ENCODE measurements at places on chromosomes 1 and 21.

DNA sequence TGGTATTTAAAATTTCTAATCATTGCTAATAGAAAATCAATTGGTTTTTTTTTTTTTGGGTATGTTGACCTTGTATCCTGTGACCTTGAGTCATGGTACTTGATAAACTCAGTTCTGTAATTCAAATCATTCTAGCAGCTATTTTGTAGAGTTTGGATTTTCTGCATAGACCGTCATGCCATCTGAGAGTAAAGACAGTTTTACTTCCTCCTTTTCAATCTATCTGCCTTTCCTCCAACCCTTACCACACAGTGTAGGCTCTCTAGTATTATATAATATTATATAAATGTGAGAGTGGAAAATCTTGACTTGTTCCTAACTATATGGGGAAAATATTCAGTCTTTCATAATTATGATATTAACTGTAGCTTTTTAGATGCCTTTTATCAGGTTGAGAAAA is 7.0 kb downstream of the TDRD5 start:
- no peak for DNase-seq

DNA sequence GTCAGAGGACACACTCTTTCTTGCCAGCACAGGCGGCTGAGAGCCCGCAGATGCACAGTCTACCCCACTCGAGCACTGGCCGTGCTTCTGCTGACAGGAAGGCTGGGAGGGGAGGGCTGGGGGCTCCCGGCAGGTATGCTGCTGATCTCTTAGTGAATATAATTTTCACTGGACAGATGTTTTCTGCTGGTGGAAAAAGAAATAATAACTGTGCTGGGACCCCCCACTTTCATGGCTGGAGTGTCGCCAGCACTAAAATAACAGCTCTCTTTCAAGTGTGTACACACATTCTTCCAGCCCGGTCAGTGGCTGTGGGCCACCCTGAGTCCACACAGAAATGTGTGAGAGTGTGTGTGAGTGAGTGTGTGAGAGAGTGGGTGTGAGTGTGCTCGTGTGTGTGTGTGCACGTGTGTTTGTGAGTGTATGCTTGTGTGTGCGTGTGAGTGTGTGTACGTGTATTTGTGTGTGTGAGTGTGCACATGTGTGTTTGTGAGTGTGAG is 167.7 kb upstream of the USP24 start:
- DNase-seq = no peak

DNA sequence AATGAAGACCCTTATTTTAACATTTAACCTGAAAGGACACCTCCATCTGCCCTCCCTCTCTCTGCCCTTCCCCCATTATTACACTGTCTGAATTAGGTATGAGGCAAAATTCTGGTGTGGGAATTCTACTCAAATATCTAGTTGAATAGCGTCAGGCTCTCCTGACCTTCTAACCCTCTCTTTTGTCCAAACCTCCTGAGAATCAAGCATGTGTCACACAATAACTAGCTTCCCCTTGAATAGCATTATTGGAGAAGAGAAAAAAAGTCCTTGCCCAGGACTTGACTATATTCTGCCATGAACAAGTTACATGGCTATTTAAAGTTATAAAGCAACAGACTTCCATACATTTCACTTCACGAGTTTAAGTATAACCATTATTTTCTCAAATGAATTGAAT is 35.5 kb downstream of the USH2A start:
- no peak for DNase-seq

- DNase-seq = no peak
Observed at GRCh38 chr1:156726549-156727226, 1.6 kb upstream of the METTL25B start.

- no peak for DNase-seq
Observed at GRCh38 chr1:16073490-16074119, at the start of gene FAM131C. Gene FAM131C, minus strand, starts transcription at chr1:16073651. Its CDS starts 209 bp downstream, at chr1:16073442.

GRCh38 chr1:31505911-31506497 is 70.3 kb upstream of the TINAGL1 start:
- DNase-seq = no peak

- DNase-seq = no peak
Observed at GRCh38 chr1:80448081-80448480, 1352.7 kb upstream of the ADGRL2 start.
